Kidney tubule cell (primary cell): ENCODE measurements at places on chromosomes 13 and 19.

DNA sequence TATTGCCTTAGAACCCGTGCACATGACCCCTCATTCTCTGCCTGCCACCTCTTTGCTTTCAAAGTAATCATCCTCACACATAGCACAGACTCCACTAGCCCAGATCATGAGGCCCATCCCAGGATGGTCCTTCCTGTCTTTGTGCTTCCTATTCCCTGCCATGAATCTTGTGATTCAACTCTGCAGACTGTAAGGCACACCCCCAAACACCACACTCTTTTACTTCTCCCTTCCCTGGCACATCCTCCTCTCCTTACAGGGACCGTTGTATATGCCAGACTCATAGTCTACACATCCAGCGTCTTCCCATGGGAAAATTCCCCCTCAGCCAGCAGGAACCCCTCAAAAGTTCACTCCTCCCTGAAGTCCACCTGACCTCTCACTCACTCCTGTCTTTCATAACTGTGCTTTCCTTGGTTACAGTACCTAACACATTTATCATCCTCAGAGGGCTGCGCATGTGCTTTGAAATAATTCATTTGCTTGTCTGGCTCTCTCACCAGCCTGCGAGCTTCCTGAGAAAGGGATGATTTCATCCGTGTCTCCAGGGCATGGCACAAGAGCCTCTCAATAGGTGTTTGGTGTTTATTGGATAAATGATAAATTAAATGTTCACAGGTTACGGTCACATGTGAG lies 26.8 kb upstream of the LRCH1 start:
- peak; percentile 9 for DNase-seq

DNA sequence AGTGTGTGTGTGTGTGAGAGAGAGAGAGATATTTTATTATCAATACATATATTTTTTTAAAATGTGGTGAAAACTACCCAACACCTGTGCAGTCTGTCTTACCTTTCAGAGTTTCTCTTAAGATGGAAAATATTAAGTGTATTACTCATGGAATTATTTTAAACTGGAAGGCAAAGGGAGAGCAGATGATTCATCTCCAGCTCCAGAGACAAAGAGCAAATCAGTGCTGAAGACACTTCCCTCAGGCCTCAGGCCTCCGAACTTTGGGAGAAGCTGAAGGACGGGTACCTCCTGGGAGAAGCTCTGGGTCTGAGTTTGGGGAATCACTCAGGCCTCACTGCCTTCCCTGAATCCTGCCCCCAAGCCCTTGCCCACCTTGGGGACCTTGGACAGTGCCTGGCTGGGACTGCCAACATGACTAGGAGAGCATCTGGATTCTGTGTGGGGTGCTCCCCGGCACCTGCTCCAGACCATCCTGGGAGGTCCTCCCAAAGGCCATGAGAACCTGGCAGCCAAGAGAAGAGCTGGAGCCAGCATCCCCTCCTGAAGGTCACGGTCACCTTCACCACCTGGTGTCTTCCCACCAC lies 170.4 kb upstream of the UBL3 start:
- peak; percentile 67 for DNase-seq

- DNase-seq: peak; percentile 42
Measured at GRCh38 chr19:54096617-54097106, 3.9 kb downstream of the OSCAR start.

GRCh38 chr13:45715351-45715750 lies 13.2 kb downstream of the CBY2 start:
- no peak for DNase-seq

GRCh38 chr19:33275933-33276619 lies 26.3 kb downstream of the CEBPA start:
- no peak for DNase-seq

- DNase-seq: no peak
Measured at GRCh38 chr13:28373810-28374209, 121.1 kb downstream of the FLT1 start.

- DNase-seq: no peak
Measured at GRCh38 chr19:46197314-46198070, 32.0 kb upstream of the IGFL1 start.

GRCh38 chr13:112871742-112872141 lies 97.3 kb upstream of the MCF2L start:
- DNase-seq: no peak
